ENCODE measurements at places on chromosomes 6 and 20.

DNA sequence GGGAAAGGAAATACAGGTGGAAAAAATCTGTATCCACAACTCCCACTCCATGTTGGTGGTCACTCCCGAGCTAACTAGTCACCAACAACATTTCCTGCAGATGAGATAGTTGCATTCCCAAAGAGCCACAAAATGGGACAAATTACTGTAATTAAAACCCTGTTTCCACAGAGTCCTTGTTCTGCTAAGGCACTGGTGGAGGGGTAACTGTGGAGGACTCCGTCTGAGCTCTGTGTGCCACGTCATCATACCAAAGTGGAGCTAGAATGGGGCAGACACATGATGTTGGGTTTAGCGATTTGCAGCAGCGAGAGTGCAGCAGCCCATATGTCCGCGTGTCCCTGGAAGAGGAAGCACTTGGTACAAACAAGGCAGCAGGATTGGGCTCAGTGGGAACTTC lies 172.5 kb upstream of the KCNK16 start:
- DNase-seq = peak; percentile 30

- no peak for DNase-seq
Observed at GRCh38 chr6:17130786-17131185, 28.9 kb downstream of the STMND1 start.

GRCh38 chr6:15793288-15793687 lies 130.5 kb upstream of the DTNBP1 start:
- DNase-seq = peak; percentile 79

GRCh38 chr6:2257363-2257762 lies 12.0 kb upstream of the GMDS start:
- DNase-seq = no peak

DNA sequence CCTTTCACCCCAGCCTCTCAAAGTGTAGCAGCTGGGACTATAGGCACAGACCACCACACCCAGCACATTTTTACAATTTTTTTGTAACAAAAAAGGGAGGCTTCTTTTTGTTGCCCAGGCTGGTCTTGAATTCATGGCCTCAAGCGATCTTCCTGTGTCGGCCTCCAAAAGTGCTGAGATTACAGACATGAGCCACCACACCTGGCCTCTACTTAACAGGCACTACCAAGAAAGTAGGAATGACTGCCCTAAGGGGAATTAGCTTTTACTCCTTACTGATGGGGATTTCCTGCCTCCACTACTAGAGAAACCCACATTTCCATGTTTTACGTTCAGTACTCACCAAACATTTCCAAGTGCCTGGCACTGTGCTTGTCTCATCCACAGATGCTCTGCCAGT lies 109.6 kb downstream of the CARMIL1 start:
- no peak for DNase-seq

DNA sequence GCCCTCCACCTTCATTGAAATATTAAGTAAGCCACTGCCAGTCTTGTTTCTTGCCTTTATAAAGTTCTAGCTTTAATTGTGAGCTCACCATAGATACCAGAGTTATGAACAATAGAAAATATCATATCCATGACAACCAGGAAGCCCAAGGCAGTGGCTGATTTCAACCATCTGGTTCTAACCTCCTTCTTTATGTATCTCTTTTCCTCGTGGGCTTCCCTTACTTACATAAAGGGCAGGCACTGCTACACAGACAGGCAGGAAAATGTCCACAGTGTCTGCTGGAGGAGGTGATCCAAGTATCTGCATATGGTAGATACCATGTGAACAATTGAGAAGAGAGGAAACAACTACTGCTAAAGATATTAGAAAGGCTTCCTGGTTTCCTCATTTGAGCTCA lies 65.2 kb upstream of the PRND start:
- DNase-seq = no peak

GRCh38 chr6:38350942-38351341 lies 288.8 kb downstream of the BTBD9 start:
- peak; percentile 88 for DNase-seq

- DNase-seq = peak; percentile 48
Observed at GRCh38 chr6:150491131-150491810, 108.4 kb upstream of the PLEKHG1 start.

DNA sequence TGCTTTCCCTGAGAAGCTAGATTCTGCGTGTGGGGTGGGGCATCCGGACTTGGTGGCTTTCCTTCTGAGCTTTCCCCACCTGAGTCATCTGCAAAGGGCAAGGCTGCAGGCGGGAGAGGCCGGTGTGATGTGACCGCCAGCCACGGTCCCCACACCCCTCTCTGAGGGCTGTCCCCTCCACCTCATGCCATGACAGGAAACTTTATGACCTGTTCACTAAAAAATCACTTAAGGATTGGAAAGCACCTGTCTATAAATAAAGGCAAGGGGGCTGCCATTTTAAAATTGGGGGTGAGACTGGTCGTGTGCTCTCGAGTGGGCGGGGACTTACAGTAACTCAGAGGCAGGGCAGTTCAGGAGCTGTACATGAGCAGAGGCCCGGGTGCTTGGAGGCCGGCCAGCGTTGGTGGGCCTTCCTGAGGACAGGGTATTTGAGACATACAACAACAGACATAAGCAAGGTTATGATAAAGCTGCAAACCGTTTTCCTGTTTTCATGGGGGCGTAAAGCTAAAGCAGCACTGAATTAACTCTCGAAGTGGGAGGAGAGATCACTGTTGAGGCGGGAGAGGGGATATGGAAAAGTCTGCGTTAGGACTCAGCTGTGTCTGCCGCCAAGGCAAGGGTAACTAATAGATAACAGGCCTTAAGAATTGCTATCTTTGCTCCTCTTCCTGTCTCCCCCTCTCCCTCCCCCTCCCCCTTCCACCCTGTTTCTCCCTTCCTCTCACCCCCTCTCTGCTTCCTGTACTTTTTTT lies 16.1 kb upstream of the SERPINB1 start:
- peak; percentile 93 for DNase-seq

- no peak for DNase-seq
Observed at GRCh38 chr20:17029698-17030097, 197.1 kb upstream of the PCSK2 start.

GRCh38 chr20:60869087-60869486 lies 383.0 kb upstream of the CDH4 start:
- DNase-seq = no peak

- DNase-seq = no peak
Observed at GRCh38 chr20:60116128-60116909, 158.1 kb downstream of the CDH26 start.

DNA sequence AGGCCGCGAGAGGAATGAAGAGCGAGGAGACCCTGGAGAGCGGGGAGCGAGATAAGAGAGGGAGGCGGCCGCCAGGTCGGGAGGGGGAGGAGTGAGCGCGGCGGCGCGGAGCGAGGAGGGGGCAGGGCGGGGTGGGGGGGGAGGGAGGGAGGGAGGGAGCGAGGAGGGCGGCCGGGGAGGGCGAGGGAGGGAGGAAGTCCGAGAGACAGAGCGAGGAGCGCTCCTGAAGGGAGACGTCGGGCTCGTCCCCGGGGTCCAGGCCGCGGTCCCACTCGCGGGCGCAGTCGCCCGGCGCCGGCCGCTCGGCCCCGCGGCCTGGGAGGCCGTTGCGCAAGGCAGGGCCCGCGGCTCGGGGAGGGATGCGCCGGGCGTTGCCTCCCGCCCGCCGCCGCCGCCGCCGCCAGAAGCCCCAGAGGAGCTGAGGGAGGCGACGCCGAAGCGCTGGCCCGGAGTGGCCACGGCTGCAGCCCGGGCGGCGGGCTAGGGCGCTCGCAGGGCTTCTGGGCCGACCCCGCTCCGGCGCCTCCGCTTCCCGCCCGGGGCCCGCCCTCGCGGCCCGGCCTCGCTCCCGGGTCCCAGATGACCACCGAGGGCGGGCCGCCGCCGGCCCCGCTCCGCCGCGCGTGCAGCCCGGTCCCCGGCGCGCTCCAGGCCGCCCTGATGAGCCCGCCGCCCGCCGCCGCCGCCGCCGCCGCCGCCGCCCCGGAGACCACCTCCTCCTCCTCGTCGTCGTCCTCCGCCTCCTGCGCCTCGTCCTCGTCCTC lies at the start of gene FOXF2:
FOXF2 (plus strand) TSS at position 208 of the 764 bp plus-strand sequence; CDS start at position 580, 372 bp downstream.
- DNase-seq = no peak

GRCh38 chr20:48758206-48758820 lies 69.5 kb downstream of the PREX1 start:
- no peak for DNase-seq

DNA sequence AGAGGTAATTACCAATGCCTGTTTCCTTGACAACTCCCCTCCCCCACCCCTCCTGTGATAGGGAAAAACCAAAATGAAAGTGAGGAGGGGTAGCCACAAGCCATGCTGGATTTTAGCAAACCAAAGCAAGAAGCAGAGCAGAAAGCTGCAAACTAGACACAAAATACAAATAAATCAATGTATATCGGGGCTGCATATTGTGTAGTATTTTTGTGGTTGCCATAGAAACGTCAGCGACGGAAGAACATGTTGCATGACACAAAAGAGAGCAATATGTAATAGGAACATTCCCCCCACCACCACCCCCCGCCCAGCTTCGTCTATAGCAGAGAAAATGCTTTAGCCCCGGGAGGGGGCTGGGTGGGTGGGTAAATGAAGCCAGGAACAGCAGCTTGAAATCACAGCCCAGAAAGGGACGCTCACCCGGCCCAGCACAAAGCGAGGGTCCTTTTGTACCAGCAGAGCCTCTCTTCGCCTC lies 548 bp downstream of the AGPAT4 start:
- peak; percentile 58 for DNase-seq

DNA sequence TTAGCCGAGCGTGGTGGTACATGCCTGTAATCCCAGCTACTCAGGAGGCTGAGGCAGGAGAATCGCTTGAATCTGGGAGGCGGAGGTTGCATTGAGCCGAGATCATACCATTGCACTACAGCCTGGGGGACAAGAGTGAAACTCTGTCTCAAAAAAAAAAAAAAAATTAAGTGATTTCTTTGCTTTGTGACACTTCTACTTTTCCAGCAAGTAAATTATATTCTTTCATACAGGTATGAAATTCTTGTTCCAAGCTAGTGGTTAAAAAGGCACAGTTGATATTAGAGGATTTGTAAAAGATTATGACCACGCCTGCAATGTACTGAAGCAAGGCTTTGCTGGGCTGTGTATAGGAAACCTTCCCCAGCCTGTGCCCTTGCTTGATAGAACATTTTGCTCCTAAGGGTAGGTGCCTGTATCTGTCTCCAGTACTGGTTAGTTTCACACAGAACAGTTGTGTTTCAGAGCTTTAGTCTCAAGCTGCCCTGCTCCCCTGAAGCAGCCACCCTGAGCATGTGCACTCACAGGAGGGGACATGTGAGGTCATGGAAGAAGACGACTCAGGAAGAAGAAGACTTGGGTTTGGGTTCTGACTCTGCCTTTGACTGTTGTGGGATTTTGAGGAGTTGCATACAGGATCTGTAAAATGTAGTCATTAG lies 10.2 kb downstream of the PTPN1 start:
- no peak for DNase-seq

- no peak for DNase-seq
Observed at GRCh38 chr6:116533233-116533957, 12.1 kb downstream of the TRAPPC3L start.

DNA sequence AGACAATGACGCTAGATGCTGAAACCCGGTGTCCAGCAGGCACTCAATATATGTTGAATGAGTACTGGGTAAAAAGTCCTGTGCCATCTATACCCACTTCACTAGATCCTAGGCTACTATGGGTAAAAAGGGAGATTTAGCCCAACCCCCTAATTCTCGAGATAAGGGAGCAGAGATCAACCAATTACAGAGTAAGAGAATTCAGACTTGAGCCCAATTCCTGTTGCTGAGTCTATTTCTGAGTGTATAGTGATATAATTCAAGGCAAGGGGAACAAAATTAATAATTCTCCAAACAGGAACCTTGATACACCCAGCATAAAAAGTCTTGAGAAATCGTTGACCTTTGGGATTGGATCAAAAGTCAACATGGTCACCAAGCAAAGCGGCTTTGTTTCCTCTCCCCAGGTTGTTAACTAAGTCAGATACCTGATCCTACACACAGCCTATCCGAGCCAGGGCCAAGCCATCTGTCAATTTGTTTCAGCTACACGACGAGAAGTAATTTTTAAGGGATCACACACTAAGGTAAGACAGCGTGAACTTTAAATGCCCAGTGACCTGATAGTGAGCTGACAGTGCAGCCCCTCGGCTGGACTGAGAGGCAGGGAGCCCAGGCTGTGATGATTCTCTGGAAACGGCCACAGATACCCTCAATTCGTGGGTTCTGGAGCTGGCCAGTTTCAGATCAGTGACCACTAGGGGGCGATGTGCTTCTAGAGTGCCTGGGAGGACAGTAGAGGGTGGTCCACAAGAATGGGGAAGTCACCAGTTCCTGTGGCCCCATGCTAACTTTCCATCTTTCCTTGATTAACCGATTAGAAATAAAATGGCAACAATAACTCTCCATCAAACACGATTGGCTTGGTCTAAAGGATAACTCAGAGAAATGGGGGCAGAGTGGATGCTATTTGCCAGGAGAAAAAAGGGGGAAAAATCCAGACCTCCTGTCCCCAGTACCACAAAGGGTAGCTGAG lies 46.2 kb downstream of the SLC22A23 start:
- DNase-seq = peak; percentile 56

- DNase-seq = no peak
Observed at GRCh38 chr6:11710311-11710761, 68.3 kb downstream of the ADTRP start.

GRCh38 chr6:105795913-105796517 lies 290.1 kb upstream of the PRDM1 start:
- DNase-seq = no peak

GRCh38 chr20:2859330-2860121 lies 13.8 kb upstream of the PTPRA start:
- DNase-seq = no peak

- peak; percentile 13 for DNase-seq
Observed at GRCh38 chr20:20237093-20237959, 130.6 kb upstream of the INSM1 start.

GRCh38 chr6:1131285-1132079 lies 180.4 kb upstream of the FOXQ1 start:
- DNase-seq = peak; percentile 93

DNA sequence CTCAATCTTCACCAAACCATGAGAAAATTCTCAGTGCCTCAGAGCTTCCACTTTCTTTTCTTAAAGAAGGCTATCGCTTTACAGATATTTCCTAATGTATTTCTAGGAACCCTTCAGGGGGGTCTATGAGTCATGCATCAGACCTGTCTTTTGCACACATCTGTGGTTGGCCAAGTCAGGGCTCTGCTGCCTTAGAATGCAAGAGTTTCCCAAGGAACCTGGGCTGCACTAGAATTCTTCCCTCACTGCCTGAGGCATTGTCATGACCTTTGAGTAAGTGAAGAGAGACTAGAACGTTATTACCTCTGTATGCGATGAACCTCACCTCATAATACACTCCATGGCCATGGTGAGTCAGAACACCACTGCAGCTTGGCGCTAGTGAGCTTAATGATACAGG lies 365.0 kb upstream of the ID4 start:
- DNase-seq = peak; percentile 96
